Foreskin fibroblast (primary cell): ENCODE measurements at places on chromosomes 5 and 9.

DNA sequence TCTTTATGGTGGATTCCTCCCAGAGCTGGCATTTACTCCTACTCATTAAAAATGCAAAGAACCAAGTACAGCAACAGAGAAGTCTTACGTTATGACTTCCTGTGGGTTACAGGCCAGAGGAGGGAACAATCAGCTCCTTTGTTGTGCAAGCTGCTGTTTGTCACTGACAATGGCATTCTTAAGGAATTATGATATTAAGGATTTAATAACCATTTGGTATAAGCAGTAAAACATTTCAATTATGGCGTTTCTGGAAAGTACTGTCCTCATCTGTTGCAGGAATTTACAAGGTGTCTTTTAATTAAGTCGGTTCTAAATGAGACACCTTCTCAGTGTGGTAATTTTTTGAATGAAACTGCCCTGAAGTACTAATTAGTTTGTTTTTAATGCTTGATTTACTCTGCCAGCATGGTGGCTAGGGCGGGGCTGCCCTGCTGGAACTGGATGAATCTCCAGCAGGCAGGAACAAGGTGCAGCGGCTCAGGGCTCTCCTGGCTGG lies 49.1 kb upstream of the VDAC1 start:
- peak; percentile 39 for DNase-seq

DNA sequence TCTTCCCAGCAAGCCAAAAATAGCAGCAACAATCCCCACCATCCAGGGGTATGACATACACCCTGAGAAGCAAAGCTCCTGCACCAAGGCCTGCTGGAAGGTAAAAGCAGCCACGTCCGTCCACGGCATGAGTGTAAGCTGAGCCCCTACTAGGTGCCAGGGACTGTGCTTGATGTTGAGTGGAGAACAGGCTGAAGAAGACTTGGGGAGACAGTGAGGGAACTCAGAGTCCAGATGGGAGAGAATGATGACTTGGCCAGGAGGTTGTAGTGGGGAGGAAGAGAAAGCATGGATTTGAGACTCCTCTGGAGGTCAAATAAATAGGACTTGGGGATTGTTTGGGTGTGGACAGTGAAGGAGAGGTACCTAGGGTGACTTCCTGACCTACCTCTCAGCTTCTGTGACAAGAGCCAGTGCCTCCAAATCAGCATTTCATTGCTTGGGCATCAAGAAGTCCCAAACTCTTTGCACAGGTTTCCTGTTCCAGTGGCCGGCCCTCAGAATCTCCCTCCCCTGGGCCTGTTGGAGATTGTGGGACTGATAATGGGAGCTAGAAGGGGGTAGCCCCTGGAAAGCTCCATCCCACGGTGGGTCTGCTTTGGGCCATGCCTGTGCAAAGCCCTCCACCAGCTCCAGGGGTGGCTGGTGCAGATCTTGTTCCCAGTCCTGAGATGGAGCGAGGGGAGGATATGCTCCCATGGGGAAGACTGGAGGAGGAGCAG lies 58.3 kb upstream of the ADAMTS2 start:
- no peak for DNase-seq

GRCh38 chr9:131433302-131433854 lies 39.5 kb downstream of the PRRC2B start:
- DNase-seq = peak; percentile 28

DNA sequence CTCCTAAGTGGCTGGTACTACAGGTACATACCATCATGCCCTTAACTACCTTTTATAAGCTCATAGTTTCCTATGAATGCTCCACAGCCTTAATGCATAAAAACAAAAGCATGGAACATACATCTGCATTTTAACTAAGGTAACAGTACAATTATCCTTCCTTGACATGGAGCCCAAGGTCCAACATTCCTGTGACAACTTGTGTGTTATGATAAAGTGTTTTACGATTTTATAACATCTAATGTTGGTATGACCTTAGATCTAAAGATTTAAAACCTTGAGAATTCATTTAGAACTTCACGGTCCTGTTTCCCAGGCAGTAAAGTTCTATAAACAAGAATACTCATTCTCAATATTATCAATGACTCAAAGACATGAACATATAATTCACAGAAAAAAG lies 43.1 kb downstream of the GNG10 start:
- DNase-seq = no peak

- DNase-seq = no peak
Observed at GRCh38 chr5:143865426-143866025, 53.6 kb downstream of the HMHB1 start.

DNA sequence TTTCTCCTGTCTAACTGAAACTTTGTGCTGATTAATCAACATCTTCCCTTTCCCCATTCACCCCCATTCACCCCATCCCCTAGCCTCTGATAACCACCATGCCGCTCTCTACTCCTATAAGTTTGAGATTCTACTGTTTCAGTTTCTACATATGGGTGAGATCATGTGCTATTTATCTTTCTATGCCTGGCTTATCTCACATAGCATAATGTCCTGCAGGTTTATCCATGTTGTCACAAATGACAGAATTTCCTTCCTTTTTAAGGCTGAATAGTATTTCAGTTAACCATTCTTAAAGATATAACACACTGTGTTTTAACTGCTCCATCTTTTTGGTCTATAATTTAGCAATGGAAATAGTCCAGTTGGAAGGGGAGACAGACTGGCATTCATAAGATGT lies 205.1 kb downstream of the SNCAIP start:
- no peak for DNase-seq

- DNase-seq = no peak
Observed at GRCh38 chr9:127013597-127013996, 99.0 kb downstream of the RALGPS1 start.

DNA sequence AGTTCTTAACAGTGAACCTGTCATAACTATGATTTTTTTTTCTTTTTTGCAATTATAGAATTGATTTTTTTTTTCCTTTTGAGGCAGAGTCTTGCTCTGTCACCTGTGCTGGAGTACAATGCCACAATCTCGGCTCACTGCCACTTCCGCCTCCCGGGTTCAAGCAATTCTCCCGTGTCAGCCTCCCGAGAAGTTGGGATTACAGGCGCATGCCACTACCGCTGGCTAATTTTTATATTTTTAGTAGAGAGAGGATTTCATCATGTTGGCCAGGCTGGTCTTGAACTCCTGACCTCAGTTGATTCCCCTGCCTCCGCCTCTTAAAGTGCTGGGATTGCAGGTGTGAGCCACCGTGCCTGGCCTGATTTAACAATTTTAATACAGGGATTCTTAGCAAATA lies 21.4 kb downstream of the UGCG start:
- no peak for DNase-seq

DNA sequence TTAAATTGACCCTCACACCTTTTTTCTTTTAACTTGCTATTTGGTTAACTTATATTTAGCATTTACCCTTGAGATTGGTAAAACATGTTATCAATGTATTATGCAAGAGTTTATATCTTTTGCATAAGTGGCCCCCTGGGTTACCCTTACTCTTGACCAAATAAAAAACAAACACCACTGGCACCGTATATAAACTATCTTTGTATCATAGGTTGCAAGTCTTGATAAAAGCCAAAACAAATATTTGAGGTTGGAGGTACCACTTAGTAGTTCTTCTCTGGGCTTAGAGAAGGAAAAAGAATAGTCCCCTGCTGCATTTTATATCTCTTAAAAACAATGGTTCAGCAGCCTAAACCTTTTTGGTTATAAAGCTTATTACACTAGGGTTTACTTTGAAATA lies 61.3 kb downstream of the WDR36 start:
- no peak for DNase-seq

- no peak for DNase-seq
Observed at GRCh38 chr5:58187432-58188261, 272.2 kb downstream of the PLK2 start.

GRCh38 chr5:159227452-159227851 lies 18.1 kb upstream of the RNF145 start:
- no peak for DNase-seq

GRCh38 chr5:72472031-72472430 lies 35.2 kb downstream of the ZNF366 start:
- no peak for DNase-seq

DNA sequence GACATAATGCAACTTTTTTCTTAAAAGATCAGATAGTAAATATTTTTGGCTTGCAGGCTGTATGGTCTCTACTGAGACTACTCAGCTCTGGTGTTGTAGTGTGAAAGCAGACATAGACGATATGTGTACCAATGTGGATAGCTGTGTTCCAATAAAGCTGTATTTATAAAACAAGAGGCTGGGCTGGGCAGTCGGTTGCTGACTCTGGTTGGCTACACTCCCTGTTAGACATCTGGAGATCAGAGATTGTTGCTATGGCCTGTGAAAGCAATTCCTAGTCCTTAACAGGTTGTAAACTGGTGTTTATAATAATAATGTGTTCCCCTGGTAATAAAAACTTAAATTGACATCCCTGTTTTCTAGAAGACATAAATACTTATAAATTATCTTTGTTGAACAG lies 24.4 kb upstream of the SCAMP1 start:
- no peak for DNase-seq

GRCh38 chr5:37182667-37183066 lies 66.5 kb downstream of the CPLANE1 start:
- DNase-seq = no peak

DNA sequence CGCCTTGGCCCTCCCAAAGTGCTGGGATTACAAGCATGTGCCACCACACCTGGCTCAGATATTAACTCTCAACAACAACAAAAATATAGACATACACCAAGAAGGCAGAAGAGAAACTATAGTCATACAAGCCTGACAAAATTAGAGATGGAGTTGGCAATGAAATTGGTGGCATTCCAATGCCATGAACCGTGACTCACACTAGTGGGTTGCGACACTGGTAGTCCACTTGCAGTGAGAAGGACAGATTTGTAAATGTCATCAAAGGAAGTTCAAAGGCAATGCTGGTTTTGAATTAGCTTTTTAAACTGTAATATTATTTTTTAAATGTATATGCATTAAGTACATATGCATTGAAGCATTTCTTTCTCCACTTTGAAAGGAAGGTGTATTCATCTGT lies 8.5 kb upstream of the DNAJC25 start:
- peak; percentile 94 for DNase-seq

DNA sequence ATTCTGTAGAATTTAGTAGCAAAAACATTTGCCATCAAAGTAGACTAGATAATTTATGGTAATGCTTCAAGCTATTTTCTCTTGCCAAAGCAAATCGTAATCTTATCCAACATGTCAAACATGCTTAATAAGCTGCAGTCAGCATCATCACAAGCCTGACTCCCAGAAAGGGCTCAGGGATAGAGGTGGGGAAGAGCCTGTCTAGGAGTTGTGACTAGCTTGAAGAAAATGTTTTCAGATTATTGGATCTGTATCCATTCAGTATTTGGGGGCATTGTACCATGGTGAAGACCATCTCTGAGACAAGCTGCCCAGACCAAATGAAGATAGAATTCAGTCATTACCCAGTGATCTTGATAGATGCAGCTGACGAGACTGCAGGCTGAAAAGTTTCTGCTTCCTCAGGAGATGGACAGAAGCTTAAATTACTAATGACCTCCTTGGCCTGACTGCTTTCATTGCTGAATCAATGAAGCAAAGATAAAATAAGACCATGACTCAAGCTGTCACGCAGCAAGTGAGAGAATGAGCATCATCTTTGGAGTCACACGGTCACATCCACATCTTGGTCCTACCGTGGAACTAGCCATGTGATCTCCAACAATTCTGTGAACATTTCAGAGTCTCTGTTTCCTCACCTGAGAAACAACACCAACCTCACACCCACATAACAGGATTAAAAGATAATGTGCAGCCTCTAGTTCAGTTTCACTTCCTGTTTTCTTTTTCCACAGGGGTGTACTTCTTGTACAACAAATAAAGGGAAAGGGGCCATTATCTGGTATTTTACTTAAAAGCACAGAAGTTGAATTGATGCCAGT lies 9.4 kb downstream of the ERAP2 start:
- DNase-seq = no peak

DNA sequence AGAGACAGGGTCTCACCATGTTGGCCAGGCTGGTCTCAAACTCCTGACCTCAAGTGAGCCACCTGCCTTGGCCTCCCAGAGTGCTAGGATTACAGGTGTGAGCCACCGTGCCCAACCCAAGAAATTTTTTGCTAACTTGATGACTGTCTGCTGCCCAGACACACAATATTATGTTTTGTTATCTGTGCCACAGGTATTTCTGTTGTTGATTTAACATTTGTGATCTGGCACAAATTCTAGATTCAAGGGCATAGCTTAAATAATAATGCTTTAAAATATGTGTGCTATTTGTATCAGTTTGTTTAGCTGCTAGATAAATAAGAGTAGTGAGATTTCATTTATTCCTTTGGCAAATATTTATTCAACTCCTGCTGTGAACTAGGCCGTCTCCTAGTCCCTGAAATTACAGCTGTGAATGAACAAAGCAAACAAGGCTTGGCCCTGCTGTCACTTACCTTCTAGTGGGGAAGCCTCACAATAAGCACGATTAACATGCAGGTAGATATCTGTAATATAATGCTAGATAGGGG lies 35.3 kb downstream of the GAPVD1 start:
- DNase-seq = no peak

- no peak for DNase-seq
Observed at GRCh38 chr9:127980060-127980705, 606 bp downstream of the EEIG1 start.

DNA sequence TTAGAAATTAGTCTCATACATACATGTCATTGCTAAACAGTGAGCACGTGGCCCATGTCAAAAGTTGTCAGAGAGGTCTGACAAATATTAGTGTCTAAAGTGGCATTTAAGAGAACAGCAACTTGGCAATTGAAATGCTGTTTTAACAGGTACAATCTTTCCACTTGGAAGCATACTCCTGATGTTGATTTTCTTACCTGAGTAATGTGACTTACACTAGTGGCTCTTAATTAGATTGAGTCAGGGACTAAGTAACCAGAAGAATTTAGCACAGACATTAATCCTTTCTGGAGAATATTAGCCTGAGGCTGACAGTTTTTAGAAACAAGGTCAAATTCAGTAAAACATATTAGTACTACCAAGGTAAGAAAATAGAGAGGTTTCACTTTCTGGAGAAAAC lies 357.0 kb upstream of the ZNF608 start:
- no peak for DNase-seq

- no peak for DNase-seq
Observed at GRCh38 chr5:38557308-38557710, 863 bp upstream of the LIFR start.
